ENCODE measurements at places on chromosomes 7 and 10.

DNA sequence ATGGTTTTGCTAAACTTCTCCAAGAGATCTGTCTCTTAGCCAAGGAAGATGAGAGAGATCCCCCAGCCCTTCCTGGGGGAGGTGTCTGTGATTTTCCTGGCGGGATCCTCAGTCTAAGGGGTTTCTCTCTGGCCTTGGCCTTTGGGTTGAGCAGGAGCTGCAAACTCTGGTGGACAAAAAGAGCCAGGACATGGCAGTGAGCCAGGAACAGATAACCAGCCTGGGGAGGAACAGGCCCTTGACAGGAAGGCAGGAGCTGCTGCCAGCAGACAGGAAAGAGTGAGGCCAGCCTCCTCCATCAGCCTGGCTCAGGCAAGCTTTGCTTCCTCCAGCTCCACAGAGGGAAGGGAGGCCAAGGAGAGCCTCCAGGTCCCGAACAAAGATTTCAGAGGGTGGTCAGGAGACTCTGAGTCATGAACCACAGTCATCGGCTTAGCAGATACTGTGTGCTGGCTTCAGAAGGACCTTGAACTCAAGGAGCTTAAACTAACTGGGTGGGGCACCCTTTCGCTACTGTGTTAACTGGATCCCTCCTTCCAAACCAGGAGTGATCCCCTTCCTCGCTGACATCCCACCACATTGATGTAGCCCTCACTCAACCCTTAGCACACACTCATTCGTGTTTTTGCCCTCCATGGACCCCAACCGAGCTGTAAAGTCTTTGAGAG is 34.7 kb downstream of the DDIT4 start:
- peak; percentile 58 for DNase-seq

DNA sequence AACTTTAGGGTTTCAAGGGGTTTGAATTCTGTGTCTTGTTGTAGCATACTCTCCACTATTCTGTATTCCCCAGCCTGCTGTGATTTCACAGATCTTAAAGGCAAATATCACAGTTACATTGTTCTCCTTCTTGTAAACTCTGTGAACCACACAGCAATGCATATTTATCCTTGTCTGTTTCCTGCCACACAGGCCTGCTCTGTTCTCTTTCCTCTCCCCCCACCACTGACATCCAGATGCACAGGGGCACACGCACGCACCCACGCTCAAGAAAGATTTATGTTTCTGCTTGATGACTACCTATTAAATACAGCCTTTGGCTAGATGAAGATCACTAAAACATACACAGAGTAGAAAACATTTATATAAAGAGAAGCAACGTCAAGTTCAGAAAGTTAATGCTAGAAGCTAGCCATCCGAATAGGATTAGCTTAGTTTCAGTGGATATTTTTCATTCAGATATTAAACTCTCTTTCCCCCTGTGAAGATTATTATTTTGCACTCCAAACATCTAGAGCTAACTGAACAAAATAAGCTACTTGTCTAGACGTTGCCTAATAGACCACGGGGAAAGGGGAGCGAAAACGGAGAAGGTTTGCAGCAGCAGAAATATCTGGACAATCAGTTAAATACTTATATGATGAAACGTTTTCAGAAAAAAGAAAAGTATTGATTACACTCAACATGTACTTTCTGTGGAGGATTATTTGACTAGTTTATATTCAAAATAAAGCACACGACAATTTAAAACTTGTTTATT is 193.1 kb upstream of the SEMA3C start:
- DNase-seq = no peak

GRCh38 chr10:5896208-5897052 is 6.4 kb downstream of the FBH1 start:
- DNase-seq = no peak

GRCh38 chr7:38274486-38274885 is 1.1 kb upstream of the TARP start:
- no peak for DNase-seq

- DNase-seq = no peak
Measured at GRCh38 chr7:74501298-74501697, 47.6 kb downstream of the GTF2IRD1 start.

GRCh38 chr10:60549686-60550085 is 160.0 kb upstream of the ANK3 start:
- DNase-seq = peak; percentile 28

GRCh38 chr7:101814991-101815825 is 2.2 kb upstream of the CUX1 start:
- peak; percentile 65 for DNase-seq

DNA sequence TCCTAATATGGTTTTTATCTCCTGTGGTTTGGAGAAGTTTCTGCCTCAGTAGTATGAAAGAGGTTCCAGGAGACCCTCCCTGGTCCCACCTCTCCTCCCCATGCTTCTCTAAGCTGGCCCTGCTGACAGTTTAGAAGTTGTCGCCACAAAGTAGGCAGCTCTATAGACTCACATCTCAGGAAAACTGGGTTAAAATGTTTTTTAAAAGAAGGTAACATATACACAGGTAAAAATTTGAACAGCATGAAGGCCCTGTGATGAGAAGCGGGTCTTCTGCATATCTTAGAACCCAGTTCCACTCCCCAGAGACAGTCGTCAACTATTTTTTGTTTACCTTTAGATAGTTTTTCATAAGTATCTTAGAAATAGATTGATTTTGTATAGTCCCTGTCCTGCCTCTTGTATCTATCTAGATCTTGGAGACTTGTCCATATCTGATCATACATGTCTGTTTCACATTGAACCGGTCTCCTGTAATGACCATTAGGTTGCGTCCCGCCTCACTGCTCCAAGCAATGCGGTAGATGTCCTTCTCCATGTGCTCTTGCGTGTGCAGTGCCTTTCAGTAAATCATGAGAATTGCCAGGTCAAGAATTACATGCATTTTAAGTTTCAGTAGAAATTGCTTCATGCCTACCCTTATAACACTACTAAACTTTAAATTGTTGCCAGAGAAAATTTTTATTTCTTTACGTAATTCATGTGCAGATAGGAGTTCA is 2.2 kb downstream of the DUSP5 start:
- DNase-seq = peak; percentile 49

GRCh38 chr10:132704008-132704814 is 81.7 kb downstream of the NKX6-2 start:
- DNase-seq = no peak

DNA sequence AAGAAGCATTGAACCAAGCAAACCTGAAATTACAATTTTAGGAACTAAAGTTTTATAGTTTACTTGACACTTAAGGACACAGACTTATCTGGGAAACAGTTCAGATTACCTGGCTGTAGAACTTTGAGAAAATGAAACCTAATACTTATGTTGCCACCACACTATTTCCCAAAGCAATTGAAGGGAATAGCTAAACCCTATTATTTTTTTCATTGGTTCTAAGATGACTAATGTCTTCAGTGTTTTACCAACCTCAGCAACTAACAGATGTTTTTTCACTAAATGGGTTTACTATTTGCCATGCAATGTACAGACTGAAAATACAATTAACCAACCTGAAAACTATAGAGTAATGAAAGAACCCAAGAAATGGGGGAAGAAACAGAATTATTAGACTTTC is 689.6 kb downstream of the SORCS1 start:
- no peak for DNase-seq

- no peak for DNase-seq
Measured at GRCh38 chr7:33720870-33721269, 184.5 kb upstream of the BMPER start.

GRCh38 chr7:11252011-11252607 is 278.4 kb downstream of the PHF14 start:
- DNase-seq = no peak

GRCh38 chr7:18553605-18554003 is 58.1 kb downstream of the HDAC9 start:
- no peak for DNase-seq

DNA sequence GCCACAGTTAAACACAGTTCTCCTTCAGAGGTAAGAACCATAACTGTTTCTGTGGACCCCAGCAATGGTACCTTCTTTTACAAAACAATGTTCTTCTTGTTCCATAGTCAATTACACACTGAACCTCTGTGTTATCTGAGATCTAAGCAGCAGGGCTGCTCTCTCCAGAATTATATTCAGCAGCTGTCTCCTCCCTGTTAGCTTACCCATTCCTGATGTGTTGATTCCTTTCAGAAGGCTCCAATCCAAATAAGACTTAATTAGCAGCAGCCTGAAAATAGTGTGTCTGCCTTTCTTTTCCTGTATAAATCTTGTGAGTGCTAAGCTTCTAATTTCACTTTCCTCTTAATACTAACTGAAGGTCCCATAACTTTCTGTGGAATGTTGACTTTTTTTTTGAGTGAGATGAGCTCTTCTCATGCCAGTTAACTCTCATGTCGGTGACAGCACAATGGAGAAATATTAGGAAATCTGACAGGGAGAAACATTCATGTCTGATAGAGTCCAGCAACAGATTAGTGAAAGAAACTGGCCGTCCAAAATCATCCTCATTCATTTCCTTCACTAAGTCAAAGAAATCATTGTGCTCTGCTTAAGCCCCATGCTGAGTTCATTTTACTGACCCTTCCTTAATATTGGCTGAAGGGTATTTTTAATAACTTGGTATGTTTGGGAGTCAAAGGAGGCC is 226.5 kb downstream of the PRKG1 start:
- no peak for DNase-seq

GRCh38 chr10:13592306-13592705 is 5.5 kb downstream of the PRPF18 start:
- DNase-seq = no peak

- DNase-seq = no peak
Measured at GRCh38 chr7:46774515-46774914, 807.4 kb downstream of the TNS3 start.

- DNase-seq = no peak
Measured at GRCh38 chr7:150781961-150782360, 18.2 kb downstream of the TMEM176B start.

DNA sequence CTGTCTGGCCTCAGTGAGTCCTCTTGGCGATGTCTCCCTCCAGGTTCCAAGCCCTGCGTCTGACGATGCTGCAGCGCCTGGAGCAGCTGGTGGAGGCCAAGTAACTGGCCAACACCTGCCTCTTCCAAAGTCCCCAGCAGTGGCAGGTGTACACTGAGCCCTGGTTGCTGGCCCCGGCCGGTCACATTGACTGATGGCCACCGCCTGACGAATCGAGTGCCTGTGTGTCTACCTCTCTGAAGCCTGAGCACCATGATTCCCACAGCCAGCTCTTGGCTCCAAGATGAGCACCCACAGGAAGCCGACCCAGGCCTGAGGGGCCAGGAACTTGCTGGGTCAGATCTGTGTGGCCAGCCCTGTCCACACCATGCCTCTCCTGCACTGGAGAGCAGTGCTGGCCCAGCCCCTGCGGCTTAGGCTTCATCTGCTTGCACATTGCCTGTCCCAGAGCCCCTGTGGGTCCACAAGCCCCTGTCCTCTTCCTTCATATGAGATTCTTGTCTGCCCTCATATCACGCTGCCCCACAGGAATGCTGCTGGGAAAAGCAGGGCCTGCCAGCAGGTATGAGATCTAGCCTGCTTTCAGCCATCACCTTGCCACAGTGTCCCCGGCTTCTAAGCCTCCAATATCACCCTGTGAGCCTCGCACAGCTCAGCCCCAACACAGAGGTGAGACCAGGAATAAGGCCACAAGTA is 7.3 kb upstream of the ZNF22 start:
- DNase-seq = no peak

- DNase-seq = no peak
Measured at GRCh38 chr7:133135451-133135850, 53.6 kb upstream of the CHCHD3 start.

- no peak for DNase-seq
Measured at GRCh38 chr7:78635026-78635793, 818.3 kb downstream of the MAGI2 start.

DNA sequence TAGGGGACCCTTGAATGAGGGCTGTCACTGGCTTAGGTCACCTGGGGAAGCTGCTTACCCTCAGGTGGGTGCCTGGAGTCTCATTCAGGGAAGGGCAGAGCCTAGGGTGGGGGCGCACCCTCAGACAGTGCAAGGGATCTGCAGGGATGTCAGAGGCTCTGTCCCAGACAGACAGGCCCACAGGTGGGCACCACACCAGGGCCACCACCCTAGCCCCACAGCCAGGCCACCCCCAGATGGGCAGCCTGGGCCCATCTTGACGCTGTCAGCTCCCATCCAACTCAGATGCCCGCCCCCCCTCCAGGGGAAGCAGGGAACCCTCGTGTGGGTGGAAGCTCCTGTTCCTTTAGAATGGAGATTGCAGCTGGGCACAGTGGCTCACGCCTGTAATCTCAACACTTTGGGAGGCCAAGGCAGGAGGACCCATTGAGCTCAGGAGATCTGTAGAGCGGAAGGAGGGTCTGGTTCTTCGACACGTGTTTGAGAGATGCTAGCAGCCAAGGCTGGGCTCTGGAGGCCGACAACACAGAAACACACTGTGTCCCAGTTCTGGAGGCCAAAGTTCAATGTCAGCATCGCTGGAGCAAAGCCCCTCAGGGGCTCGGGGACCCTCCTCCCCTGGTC is 58.5 kb upstream of the DNAJB6 start:
- DNase-seq = no peak

Measured in lung microvascular endothelial cell (primary cell).